Stimulated activated naive CD4-positive, alpha-beta T cell treated with Interleukin-2 at 50 U/mL for 16 hours (primary cell): ENCODE measurements at places on chromosomes 4 and X.

DNA sequence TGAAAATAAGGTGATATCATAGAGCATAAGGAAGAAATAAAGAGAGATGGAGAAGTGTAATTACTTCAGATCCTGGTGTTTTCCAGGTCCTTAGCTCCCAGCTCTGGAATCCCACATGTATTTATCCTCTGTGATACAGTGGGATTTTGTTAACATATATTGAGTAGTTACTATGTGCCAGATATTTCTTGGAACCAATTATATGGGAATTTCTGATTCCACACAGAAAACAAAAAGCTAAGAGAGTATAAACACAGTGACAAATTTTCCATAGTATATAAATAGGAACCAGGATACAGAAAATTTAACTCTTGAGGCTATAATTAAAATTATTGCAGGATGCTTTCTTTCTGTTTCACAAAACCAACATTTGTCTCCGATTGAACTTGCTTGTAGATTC lies 1067.5 kb downstream of the PCDH7 start:
- no peak for DNase-seq

DNA sequence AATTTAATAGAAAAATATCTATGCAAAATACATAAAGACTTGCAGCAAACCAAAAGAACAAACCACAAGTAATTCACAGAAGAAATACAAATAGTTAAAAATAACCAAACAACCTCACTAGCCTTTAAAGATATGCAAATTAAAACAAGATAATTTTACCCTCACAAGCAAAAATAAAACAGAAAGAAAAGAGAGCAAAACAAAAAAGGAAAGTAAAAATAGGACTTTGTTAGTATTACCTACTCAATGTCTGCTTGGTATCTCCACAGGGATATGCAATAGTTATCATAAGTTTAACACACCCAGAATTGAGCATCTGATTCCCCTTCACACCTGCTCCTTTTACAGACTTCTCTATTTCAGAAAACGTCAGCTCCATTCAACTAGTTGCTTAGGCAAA lies 737.5 kb upstream of the MAGEB2 start:
- no peak for DNase-seq

DNA sequence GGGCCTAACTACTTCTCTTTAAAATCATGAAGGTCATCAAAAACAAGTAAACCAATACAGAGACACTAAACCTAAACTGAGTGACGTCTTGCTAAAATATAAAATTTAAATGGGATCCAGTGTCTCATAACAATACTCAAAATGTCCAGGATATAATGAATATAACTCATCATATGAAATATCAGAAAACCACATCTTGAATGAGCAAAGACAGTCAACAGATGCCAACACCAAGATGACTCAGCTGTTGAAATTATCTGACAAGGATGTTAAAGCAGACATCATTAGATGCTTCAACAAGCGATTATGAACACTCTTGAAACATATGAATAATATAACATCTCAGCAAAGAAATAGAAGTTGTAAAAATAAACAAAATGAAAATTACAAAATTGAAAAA lies 8.3 kb downstream of the NAP1L2 start:
- DNase-seq, result no peak

DNA sequence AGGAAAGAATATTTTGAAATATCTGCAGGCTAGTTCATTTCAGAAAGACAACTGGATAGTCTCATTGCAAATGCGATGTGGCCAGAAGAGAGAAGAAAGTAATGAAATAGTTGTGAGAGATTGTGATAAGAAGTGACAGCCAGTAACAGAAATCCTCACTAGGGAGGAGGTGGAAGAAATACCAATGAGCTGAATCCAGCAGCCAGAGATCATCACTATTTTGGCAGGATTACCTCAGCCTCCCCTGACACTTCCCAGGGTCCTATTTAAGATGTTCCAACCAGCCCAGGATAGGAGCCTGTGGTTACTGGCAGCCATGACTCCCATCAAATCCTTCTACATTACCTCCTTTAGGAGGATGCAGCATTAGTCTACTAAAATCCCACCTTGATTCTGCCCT lies 76.7 kb upstream of the ARHGAP24 start:
- DNase-seq, result no peak

GRCh38 chr4:179486570-179487335 lies 2044.5 kb upstream of the AGA start:
- no peak for DNase-seq

DNA sequence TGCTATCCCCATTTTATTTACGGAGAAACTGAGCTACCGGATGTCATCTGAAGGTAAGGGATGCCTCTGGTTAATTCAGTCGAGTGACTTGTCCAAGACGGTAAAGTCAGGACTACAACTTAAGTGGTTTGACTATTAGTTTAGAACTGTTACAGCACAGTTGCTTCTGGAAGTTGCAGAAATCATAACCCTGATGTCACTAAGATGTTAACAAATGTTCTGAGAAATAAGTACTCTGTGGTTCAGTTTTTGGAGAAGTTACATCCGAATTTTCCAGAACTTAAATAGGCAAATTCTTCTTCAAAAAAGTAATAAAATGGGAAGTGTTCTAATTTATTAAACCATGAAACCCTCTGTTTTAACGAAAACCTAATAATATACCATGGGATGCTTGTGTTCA lies 3.1 kb downstream of the PPA2 start:
- DNase-seq, result no peak

DNA sequence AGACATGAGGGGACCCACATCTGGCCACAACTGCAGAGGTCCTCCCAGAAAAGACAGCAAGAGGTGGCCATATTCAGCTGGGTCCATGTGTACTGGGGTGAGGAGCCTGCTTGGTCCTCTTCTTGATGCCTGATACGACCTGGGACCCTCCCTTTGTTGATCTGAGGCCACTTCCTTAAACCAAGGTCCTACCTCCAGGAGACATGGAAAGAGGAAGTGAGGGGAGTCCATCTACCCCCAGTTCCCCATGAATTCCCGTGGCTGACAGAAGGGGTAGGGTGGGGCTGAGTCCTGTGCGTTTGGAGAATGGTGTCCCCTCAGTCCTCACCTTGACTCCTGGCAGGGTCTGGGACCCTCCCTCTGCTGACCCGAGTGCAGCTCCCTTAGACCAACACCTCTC lies 2.1 kb downstream of the MAGEA10 start:
- DNase-seq, result no peak

DNA sequence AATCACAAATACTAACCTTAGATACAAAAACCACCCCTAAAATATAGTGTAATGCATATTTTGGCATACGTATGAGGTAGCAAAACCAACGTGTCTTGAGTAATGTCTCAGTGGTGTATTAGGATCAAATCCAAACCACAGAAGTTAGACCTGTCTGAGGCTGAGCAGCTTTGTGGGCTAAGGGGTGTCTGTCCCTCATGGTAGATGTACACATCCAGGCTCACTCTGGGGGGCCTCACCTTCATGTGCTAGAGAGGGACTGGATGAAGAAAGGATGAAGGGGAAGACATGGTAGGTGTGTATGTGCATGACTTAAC lies 188.0 kb upstream of the TBC1D9 start:
- DNase-seq, result no peak

- no peak for DNase-seq
Measured at GRCh38 chr4:93645120-93645519, 183.4 kb upstream of the ATOH1 start.

DNA sequence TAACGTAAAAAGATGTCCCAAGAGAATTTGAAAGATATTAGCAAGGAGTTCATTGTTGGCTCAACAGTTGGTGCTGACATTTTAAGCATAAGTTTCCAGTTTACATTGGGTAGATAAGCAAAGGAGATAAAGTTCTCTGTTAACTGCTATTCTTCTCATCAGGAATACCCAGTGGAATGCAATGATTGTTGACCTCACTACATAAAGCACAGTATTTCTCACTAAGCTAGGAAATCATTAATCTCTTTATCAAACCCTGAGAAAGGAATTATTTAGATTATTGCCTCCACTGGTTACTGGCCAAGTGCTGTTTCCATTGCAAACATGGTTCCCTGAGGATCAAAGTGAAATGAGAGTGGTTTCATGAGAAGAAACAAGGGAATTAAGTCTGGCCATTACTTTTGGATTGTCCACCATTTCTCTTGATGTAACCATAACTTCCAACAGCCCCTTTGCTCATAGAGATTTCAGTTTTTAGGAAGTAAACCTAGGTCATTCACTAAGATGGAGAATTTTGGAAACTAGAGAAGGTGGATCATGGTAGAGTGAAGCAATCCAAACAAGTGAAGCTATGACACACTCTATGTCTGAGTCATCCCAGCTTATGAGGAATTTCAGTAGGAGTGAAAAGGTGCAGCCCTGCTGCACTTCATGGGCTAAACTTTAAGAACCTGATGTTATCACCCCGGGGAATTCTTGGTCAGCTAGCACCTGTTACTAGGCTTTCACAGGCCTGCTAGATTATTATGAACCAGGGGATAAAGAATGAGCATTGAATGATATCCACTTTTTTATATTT lies 163.4 kb downstream of the AREG start:
- DNase-seq, result no peak

DNA sequence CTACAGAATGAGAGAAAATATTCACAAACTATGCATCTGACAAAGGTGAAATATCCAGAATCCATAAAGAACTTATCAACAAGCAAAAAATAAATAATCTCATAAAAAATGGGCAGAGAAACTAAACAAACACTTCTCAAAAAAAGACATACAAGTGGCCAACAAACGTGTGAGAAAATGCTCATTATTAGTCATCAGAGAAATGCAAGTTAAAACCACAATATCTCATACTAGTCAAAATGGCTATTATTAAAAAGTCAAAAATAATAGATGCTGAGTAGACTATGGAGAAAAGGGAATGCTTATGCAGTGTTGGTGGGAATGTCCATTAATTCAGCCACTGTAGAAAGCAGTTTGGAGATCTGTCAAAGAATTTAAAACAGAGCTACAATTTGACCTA lies 533.3 kb downstream of the TMA16 start:
- no peak for DNase-seq

- DNase-seq, result peak; percentile 52
Measured at GRCh38 chr4:36243355-36244256, 708 bp downstream of the ARAP2 start.

GRCh38 chrX:102711872-102712215 lies 404 bp upstream of the GPRASP2 start:
- no peak for DNase-seq

DNA sequence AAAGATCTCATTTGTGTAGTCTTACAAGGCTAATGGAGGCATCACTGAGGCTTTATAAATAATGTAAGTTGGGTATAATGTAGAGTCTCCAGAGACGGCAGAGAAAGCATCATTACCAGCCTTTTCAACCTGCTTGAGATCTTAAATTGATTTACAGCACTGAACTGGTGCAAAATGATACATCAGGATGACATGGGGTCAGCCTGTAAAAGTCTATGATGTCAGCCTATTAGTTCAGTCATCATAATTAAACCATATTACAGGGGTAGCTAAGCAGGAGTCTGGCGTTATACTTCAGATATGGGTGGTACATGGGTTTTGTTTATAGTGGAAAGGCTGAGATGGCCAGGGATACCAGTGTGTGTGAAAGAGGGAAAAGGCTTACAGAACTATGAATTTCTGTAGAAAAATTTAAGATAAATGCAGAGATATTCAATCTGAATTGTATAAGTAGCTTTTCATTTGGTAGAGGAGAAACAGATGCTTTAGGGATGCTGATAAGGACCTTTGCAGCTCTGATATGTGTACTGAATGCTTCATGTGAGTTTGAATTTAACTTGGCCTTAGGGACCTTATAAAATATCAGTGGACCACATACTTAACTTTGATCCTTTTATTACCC lies 2.7 kb downstream of the SMAD1 start:
- no peak for DNase-seq

- no peak for DNase-seq
Measured at GRCh38 chr4:52837716-52838558, 24.2 kb upstream of the RASL11B start.

GRCh38 chr4:21011106-21011505 lies 310.8 kb downstream of the PACRGL start:
- no peak for DNase-seq

DNA sequence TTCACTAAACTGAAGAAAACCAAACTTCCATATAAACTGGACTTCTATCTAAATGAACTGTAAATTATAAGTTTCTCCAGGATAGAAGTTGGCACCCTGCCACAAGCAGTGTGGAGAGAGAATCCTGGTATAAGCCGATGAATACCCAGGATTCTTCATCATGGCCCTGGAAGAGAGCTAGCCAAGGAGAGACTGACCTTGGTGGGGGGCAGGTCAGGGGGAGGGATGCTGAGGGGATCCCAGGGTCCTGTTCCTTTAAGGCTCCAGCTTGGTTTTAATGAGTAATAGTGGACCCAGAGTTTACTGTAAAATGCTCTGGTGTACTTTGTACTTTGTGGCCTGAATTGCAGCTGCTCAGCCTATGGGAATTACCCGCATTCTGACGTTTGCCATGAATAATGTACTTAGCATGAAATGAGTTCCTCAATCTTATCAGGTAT lies 16.9 kb downstream of the RASSF6 start:
- no peak for DNase-seq

DNA sequence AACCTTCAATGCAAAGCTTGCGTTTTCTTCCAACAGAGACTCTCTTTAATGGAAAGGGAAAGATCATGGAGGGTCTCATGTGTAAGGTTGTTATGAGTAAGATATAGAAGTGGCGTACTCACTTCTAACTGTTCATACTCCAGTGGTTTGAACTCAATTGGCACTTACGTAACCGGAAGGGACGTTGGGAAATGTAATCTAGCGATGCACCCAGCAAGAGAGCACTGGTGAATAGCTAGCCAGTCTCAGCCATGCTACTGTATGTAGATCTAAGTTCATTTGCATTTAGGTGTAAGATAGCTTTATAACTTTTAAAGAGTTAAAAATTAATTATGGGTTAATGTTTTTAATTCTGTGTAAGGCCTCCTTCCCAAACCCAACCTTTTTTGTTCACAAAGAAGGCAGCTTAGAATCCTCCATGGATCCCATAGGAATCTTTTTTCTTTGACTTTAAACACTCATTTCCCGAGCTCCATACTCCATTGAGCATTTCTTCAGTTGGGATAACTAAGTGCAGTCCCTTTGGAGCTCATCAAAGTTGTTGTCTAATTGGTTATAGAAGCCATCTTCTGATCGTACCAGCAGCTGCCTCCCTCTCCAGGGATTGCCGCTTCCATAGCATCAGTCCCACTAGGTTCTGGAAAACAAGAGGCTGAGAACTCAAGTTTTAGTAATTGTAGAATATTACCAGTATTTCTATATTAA lies 191.1 kb downstream of the RAPGEF2 start:
- no peak for DNase-seq

- DNase-seq, result peak; percentile 38
Measured at GRCh38 chr4:9703391-9703790, 78.0 kb upstream of the DRD5 start.

- no peak for DNase-seq
Measured at GRCh38 chrX:28997706-28998463, 410.6 kb downstream of the IL1RAPL1 start.
